Activated naive CD8-positive, alpha-beta T cell treated with anti-CD3 and anti-CD28 coated beads, Interleukin-2, amount 50 U/mL, for 24 hours (primary cell): ENCODE measurements at places on chromosomes 2 and 18.

DNA sequence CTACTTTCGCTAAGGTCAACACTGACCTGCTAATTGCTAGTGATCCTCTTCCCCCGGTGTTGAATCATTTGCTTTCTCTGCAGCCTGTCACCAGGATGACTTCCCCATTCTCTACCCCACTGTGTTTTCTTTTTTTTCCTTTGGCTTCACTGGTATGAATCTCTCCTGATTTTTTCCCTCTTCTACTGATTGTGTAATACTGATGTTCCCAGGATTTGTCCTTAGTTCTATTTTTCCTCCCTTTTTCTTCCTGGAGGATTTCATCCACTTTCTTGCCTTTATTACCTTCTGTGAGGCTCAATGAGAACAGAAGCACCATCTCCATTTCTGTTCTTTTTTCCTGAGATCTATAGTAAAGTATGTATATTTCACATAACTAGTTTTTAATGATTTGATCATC, 14.1 kb upstream of the MSH2 start:
- DNase-seq: no peak

GRCh38 chr18:55510809-55511208, 77.2 kb downstream of the TCF4 start:
- no peak for DNase-seq

DNA sequence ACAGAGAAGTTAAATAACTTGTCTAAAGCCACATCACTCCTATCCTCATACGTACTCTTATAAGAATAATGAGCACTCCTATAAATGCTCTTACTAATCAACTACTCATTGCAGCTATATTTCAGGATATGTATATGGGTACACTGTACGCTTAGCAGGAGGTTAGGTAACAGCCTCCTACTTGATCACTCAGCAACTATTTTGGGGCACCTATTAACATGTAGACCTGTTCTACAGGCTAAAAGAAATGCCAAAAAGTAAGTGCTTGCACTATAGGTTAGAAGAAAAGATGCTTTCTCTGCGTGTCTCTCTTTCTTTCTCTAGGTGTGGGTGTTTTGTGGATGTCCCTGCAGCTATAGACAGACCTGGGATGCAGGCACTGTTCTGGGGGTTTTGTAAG, 83.1 kb downstream of the TMEM182 start:
- DNase-seq: no peak

- no peak for DNase-seq
Measured at GRCh38 chr2:5530011-5530696, 162.0 kb upstream of the SOX11 start.

GRCh38 chr2:236656721-236657120, 87.1 kb downstream of the ACKR3 start:
- DNase-seq: no peak

GRCh38 chr18:49565101-49565500, 3.2 kb downstream of the LIPG start:
- no peak for DNase-seq

DNA sequence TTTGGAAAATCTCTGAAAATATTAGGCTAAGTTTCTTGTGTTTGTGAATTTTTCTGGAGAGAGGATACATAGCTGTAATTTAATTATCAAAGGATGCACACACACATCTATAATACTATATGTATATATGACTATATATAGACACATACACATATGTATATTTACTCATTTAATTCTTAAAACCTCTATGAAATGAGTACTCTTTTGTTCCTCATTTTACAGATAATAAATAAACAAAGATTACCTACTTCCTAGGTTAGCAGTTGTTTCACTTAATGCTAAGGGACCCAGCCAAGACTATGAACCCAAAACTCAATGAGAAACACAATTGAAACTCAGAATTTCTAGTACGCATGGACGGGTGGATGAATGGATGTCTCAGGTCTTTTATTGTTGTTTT, 145.6 kb downstream of the BCL2 start:
- DNase-seq: no peak

GRCh38 chr2:147110962-147111361, 733.9 kb upstream of the ACVR2A start:
- DNase-seq: no peak

DNA sequence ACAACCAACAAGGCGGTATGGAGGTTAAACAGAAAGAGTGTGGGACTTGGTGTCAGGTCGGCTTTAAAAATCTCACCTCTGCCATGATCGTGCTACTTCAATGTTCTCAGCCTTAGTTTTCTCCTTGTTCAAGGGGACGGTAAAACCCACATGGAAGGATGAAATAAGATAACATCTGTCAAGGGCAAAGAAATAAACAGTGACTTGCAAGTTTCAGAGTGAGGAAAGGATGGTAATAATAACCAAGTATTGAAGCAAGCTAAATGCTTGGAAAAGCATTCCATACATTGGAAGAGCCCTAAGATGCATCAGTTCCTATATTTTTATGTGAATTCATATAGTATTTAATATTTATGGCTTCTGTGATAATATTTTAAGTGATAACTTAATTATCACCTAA, 29.8 kb upstream of the LMAN1 start:
- DNase-seq: no peak

GRCh38 chr18:40272630-40273231, 1682.3 kb upstream of the PIK3C3 start:
- no peak for DNase-seq

- no peak for DNase-seq
Measured at GRCh38 chr2:195477248-195477995, 179.6 kb upstream of the SLC39A10 start.

GRCh38 chr18:23578067-23578701, 8.1 kb downstream of the NPC1 start:
- no peak for DNase-seq

- no peak for DNase-seq
Measured at GRCh38 chr2:166156985-166157490, 29.2 kb upstream of the SCN1A start.

GRCh38 chr2:60152226-60152833, 401.1 kb downstream of the BCL11A start:
- DNase-seq: no peak
